Stimulated activated CD4-positive, alpha-beta T cell treated with anti-CD3 and anti-CD28 coated beads, Interleukin-1b, Interleukin-23, amount 100 ng/mL, for 1 hour (primary cell): ENCODE measurements at places on chromosomes 12 and 14.

- no peak for DNase-seq
Measured at GRCh38 chr14:30708157-30708556, 86.0 kb downstream of the SCFD1 start.

DNA sequence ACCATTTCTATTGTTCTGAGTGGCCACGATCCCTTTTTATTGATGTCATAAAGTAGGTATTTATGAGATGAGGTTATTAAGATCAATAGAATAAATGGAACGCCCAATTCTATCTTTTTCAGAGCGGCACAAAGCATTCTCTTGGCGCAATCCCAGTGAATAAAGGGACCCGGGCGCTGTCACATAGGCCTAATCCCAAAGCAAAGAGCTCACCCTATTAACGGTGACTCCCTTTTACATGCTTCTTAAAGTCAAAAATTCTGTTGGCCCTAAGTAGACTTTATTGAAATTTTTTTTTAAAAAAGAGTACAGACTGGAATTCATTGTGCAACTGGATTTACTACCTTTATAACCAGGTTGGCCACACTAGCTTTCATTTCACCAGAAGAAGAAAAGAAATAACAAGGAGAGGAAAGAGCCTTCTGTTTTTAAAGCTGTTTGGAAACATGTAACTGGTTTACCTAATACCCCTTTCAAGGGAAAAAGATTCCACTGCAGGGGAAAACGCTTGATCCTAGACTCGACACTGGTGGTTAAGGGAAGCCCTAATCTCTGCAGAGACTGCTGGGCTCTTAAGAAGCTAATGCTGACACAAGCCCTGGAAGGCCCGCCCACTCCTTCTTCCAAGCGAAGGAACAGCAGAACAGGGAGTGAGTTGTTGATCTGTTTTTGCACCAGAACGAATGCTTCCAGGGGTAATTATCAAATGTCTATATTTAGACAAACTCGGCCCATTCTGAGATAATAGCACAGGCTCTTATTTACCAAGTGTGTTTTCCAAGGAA lies 381.2 kb downstream of the BCL11B start:
- no peak for DNase-seq

GRCh38 chr14:23568021-23568599 lies 519 bp upstream of the AP1G2 start:
- DNase-seq, result no peak

DNA sequence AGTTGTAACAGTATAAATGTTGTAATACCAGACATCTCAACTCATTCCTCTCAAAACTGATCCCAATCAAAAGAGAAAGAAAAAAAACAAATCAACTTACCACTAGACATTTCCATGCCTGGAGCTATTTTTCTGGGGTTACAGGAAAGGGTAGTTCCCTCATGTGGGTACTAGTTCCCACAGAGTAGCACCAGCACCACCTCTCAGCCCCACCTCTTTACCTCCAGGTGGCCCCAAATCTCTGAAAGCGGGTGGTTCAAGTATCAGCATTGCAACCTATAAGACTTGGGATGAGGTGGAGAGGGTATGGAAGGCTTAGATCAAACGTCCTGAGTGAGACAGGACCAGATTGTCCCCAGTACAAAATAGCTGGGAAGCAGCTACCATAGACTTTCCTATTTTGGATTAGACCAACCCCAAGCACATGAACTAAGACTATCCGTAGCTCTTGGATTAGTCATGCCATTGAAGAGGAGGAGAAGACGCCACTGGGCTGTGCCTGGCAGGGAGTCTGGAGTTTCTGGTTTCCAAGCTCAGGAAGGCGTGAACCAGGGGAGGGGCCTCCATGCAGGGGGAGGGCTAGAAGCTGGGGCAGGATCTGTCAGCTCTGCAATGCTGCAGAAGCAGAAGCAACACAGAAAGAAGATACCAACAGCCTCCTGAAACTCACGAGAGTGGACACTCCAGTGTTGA lies at the start of gene SLC39A2:
TSS of gene SLC39A2 (plus strand) at position 620 of the 693 bp plus-strand sequence. CDS start 154 bp downstream, outside the sequence.
- no peak for DNase-seq

- no peak for DNase-seq
Measured at GRCh38 chr14:74062809-74063150, 21.5 kb downstream of the ALDH6A1 start.

GRCh38 chr12:40110586-40110985 lies 4.7 kb upstream of the SLC2A13 start:
- DNase-seq, result no peak

DNA sequence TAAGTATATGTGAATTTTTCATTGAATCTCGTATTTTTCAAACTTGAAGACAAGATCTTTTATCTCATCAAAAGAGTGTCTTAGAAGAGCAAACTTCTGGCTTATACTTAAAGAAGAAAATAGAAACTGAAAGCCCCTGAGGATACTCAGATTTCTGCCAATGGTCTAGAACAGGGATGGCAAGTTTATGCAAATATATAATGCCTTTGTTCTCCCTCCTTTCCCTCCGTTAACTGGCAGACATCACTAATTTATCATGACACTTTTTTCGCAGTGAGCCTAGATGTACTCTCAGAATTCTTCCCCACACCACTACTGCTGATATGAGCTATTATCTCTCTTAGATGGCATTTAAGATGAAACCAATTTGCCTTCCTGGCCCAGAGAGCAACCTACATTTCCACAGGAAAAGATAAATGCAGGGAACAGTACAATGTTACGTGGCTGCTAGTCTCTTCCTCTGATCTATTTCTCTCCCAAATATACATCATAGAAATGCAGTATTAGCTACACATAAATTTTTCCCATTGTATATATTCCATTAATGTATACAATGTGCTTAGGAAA lies 40.0 kb upstream of the DAAM1 start:
- no peak for DNase-seq

- DNase-seq, result no peak
Measured at GRCh38 chr14:53842938-53843337, 113.7 kb downstream of the BMP4 start.

DNA sequence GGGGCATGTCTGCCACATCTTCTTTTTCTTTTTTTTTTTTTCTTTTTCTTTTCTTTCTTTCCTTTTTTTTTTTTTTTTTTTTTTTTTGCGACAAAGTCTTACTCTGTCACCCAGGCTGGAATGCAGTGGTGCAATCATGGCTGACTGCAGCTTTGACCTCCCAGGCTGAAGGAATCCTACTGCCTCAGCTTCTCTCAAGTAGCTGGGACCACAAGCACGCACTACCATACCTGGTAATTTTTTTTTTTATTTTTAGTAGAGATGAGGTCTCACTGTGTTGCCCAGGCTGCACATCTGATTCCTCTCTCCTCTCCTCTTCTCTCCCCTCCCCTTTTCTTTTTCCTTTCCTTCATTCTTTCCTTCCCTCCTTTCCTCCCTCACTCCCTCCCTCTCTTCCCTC lies 18.5 kb downstream of the SLC15A5 start:
- no peak for DNase-seq

DNA sequence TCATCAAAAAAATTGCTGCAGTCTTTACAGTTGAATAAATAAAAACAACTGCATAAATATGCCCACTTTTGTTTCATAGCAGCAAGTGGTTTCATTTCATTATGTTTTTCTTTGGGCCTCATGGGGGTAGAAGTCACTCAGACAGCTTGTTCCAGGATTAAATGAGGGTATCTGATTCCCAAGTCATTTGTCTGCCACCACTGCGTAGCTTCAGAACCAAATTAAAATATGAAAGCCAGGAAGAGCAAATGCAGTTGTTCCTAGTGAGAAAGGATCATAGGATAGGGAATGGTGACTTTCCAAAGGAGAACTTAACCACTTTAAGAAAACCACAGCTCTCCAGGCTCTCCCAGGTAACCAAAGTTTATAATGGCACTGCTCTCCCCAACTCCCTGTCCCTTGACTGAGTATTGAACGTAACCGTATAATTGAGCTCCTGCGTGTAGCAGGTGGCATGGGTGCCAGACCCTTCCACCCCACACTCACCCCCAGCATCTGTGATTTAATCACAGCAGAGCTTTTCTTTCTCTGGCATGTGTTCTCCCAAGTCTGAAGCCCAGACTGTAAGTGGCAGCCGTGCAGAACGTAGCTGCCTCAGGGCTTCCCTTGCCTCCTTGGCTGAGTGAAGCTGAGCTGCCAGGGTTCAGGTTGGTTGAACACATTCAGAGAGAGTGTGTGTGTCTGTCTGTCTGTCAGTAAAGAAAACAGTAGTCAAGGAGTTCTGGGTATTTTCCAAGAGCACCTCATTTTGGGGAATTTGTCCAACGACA lies 11.3 kb upstream of the KCNH3 start:
- no peak for DNase-seq
